ENCODE measurements at places on chromosomes 1 and 21.

GRCh38 chr1:19073311-19074186 is 117.1 kb upstream of the IFFO2 start:
- DNase-seq, result no peak

DNA sequence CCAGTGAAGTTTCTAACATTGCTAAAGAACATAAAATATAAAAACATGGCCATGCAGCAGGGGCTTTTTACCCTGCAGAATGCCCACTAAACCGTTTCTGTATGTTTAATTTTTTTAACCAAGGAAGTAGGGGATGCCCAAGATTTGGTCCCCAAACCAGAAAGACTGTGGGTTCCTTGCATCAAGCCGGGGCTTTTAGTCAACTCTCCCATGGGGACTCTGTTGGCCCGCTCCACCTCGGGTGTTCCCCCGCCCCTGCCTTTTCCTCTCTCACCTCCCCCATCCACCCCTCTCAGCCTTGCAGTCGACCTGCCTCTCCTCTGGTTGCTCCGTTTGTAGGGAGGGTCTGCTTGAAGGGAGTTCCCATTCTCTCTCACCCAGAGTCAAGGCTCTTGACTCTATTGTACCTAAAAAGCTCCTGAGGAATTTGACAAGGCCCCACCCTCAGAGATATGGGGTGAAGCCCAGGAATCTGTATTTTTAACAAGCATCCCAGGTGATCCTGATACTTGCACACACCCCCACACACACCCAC is 117.5 kb downstream of the TOMM20 start:
- peak; percentile 61 for DNase-seq

DNA sequence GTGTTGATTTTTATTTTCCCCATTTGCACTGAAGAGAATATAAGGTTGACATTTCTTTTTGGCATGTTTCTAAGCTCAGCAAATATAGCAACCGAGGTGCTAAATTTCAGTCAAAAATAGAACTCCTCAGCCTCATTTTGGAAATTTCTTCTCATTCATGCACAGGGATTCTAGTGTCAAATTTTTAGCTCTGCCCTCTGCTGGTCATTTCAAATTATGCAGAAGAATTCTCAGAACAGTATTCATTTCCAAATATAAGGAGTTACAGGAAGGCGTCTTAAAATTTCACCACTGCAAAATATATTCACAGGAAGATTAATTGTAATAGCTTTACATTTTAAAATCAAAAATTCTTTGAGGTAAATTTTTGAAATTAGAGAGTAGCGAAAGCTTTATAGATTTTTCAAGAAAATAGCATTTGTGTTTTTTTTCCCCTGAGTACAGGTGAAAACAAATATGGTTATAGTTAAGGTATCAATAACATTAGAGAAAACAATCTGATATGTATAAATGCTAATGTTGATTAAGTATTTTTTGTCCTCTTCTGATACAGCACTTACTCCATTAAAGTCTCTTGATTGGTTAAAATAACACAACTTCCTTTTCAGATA is 57.9 kb downstream of the FMN2 start:
- DNase-seq, result no peak

DNA sequence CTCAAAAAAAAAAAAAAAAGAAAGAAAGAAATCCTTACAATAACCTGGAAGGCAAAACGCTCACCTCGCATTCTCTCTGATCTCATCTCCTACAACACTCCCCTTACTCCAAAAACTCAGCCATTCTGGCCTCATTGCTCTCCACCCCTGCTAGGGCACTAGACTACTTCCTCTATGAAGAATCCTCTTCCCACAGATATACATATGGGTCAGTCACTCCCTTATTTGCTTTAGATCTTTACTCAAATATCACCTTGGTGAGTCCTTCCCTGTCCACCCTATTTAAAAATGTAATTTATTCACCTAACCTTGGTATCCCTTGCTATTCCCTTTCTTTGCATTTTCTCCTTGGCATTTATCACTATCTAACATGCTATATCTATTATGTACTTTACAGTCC is 24.6 kb upstream of the KIF1B start:
- DNase-seq, result no peak

DNA sequence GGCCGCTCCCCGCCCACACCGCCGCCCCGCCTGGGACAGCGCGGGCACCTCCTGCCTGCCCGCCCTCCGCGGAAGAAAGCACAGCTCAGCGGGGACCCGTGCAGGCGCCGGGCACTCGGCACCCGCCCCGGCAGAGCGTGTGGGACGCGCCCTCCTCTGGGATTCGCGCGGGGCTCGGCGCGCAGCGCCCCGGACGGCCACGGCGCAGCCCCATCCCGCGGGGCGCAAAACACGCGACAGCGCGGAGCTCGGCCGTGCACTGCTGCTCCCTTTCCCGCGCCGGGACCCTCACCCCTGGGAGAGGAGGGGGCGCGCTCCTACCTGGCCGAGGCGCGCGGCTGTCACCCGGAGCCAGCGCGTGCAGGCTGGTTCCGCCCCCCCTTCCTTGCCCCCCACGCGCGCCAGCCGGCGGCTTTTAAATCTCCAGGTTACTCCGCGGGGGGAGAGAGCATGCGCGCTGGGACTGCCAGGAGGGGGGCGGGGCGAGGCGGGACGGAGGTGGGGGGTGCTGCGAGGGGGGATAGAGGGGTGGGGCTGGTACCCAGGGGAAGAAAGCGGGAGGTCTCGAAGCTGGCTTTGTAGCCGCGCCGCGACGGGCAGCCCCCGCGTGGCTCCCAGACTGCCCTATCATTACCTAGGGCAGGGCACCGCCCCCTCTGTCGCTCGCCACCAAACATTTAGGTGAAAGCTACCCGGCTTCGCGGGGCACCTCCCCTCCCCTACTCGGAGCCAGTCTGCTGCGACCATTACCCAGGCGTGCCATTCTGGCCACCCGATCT is at the start of gene SLC45A3:
Gene SLC45A3, minus strand, starts transcription at position 437 of the 779 bp plus-strand sequence. CDS start 15,853 bp downstream, outside the sequence.
- DNase-seq, result peak; percentile 53

- peak; percentile 99 for DNase-seq
Measured at GRCh38 chr1:58783993-58784757, at the start of gene JUN. Gene JUN (minus strand): TSS chr1:58784047. CDS start chr1:58783070, 977 bp downstream.

DNA sequence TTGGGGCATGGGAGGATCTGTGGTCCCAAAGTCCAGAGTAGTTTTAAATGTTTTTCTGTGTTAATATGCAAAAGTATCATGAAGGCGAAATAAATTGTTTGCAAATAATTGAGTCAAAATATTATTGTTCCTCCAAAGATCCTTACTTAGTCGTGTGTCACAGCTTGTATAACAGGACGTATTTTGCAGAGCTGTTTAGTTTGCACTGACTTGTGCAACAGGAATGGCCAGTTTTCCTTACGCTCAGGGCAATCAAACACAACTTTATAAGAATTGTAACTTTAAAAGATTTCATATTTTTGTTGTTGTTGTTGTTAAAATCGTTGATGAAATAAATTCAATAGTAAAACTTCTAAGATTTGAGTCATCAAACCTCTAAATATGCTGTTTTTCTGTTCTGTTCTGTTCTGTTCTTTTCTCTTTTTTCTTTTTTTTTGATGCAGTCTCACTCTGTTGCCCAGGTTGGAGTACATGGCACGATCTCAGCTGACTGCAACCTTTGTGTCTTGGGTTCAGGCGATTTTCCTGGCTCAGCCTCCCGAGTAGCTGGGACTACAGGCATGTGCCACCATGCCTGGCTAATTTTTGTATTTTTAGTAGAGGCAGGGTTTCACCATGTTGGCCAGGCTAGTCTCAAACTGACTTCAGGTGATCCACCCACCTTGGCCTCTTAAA is 60.6 kb downstream of the UCK2 start:
- DNase-seq, result no peak

GRCh38 chr1:88224906-88225305 is 459.2 kb upstream of the PKN2 start:
- no peak for DNase-seq

DNA sequence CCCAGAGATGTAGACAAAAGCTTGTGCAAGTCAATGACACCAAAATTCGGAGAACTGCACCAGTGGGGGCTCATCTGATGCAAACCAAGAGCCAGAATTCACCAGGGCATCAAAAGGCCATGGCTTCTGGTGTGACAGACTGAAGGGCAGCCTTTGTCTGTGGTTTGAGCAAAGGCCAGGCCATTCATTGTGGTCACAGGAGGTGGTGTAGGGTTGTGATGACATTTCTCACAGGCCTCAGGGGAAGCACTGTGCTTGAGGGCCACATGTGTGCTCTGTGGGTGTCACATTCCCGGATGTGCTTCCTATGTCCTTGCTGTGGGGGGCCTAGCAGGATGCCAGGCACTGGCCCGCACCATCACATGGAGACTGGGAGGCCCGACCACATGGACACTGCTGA is 22.5 kb upstream of the KCNE1 start:
- no peak for DNase-seq

- DNase-seq, result no peak
Measured at GRCh38 chr1:228083871-228084278, 1.4 kb downstream of the ARF1 start.

- no peak for DNase-seq
Measured at GRCh38 chr1:59271561-59272260, 25.2 kb upstream of the FGGY start.

GRCh38 chr21:32991361-32991760 is 34.4 kb upstream of the OLIG2 start:
- DNase-seq, result no peak

DNA sequence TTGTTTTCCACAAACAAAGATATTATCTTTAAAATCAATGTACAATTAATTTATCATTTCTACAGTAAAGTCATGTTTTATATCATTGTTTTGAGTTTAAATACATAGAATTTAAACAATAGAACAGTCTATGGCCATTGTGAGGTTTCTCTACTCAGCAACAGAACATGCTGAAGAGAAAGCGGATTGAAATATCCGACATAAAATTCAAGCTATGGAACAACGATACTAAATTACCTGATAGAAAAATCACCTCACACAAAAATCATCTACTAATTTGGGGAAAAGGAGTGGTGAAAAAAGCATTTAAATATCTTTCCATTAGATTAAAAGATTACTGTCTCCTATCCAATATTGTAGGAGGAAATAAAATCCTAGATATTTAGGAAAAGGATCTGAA is 12.6 kb downstream of the CDKN2C start:
- DNase-seq, result no peak

- no peak for DNase-seq
Measured at GRCh38 chr1:111252786-111253185, 25.3 kb downstream of the CHI3L2 start.

DNA sequence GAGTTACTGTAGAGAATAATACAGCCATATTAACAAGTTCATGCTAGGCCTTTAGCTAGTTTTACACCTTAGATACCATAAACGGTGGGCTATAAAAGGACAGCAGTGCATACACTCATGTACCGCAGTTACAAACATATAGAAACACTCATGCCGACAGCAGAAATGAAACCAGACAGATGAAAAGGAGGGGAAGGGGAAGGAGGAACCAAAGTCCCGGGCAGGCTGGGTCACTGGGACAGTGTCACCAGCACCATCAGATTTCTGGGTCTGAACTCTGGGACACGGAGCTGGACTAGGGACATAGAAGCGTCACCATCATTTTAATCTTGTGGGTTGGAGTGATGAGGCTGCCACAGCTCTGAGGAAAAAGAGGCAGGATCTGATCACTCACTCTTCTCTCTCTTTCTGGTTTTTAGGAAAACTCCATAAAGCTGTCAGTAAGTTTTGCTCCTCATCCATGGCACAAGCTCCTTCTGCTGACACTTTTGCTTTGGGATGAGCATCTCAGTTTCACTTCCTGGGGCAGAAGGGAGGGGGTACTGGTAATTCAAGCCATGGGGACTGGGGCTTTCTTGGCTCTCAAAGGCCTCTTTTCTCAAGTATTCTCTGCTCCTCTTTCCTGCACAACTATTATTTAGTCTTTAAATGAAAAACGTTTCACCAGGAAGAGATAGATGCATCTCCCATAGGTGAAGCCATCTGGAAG is 7.8 kb upstream of the ZNF691 start:
- DNase-seq, result no peak

DNA sequence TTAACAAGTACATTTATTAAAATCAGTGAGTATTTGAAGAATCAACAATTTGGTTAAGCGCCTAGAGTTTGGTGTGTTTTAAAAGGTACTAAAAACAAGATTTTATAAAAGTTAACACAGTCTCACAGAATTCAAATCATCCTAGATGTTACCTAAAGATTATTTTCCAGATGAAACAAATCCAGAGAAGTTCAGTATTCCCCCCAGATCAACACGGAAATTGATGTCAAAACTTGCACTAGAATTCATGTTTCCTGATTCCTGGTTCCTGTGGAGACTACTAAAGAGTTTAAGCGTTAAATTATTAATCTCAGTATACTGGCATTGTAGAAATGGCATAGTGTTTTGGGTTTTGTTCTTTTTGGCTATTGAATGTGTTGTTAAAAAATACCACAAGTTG is 1.4 kb downstream of the PTBP2 start:
- DNase-seq, result no peak

- DNase-seq, result no peak
Measured at GRCh38 chr1:32580348-32581017, 41.3 kb downstream of the ZBTB8A start.

DNA sequence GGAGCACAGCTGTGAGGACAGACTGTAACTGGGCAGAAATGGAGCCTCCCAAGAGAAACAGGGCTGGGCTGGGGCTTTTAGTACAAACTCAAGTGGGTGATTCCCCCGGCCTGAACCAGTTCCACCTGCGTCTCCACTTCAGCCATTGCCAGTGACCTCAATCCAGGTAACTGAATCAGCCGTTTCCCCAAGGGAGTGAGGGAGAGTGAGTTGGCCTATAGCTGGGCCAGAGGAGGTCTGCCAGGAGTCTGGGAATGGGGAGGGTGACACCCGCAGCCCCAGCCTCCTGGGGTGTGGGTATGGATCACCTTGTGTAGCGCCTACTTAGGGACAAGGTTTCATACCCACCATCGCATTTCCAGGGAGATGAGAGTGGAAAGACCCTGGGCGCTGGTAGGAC is 8.5 kb downstream of the SLC26A9 start:
- DNase-seq, result no peak

GRCh38 chr1:236534151-236534651 is 10.4 kb downstream of the LGALS8 start:
- DNase-seq, result no peak

- DNase-seq, result no peak
Measured at GRCh38 chr1:117537291-117537920, 68.4 kb upstream of the TENT5C start.

- DNase-seq, result no peak
Measured at GRCh38 chr21:34857874-34858273, 189.1 kb downstream of the CLIC6 start.

GRCh38 chr1:222784371-222784770 is 30.5 kb upstream of the DISP1 start:
- no peak for DNase-seq

DNA sequence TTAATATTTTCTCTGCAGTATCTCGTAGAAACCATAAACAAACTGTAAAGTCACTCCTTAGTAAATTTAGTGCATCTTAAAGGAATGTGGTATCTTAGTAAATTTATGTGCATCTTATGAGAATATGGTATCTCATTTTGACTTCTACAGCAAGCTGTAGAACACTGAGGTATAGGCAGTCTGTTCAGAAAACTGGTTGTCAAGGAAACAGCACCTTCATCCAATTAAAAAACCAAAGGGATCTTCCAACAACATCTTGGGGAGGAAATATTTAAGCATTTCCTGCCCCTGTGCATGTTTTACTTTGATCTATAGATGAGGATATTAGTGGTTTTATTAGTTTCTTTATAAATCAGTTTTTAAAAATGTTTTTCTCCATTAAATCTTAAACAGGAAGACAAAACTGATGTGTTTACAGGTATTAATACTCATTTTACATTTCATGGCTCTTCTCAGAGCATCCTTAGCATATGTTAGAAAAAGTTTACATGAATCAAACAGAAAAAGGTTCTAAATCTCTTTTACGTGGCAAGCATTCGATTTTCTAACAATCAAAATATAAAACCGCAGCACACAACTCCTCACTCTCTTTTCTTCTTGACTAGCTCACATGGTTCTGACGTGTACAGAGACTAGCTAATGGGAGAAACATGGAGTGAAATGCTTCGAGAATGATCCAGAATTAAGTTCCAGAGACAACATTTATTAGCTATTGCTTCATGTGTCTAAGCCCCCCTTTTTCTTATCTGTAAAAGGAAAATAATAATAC is 668.8 kb downstream of the PTPRC start:
- DNase-seq, result no peak

All from activated naive CD4-positive, alpha-beta T cell treated with anti-CD3 and anti-CD28 coated beads, Interleukin-2, amount 10 ng/mL, durations not matched to agents 7 days and 5 days (primary cell).